SK-N-DZ (cell line): ENCODE measurements at places on chromosomes 7 and 10.
A peak's percentile ranks its signal among the peaks of the same experiment; 100 is the strongest.

GRCh38 chr7:21044913-21045568 is 258.4 kb upstream of the SP8 start:
- no peak for DNase-seq

DNA sequence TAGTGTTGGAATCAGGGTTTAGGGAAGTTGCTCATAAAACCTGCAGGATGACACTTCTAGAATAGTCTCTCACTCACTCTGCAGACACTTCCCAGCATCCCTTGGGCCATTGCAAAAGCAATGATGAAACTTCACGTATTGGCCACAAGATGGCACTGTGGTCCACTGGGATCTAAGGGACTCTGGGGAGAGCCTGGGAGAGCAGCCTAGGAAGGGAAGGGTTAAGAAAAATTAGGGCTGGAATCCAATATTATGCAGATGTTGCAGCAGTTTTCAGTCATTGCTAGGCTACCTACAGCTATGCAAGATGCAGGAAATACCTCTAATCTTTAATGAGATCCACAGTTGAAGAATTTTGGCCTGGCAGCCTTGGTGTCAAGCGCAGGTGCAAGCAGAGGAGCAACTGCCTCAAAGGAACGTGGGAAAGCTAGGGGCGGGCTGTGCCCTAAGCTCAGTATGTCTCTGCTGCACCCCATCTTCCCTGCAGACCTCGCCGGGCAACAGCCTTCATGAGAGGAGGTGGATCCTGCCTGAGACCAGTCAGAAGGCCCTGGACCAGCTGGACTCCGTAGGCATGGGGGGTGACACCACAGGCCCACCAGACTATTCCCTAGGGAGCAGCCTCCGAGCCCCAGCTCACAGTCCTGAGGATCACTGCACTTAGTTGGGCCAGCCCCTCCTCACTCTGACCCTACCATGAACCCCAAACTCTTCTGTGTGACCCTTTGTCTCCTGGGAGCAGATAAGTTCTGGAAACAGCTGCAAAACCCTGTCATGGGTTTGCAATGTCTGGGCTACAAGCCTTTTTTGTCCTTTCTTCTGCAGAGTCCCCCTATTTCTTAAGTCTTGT is 127.9 kb upstream of the PRSS58 start:
- peak; percentile 82 for DNase-seq

DNA sequence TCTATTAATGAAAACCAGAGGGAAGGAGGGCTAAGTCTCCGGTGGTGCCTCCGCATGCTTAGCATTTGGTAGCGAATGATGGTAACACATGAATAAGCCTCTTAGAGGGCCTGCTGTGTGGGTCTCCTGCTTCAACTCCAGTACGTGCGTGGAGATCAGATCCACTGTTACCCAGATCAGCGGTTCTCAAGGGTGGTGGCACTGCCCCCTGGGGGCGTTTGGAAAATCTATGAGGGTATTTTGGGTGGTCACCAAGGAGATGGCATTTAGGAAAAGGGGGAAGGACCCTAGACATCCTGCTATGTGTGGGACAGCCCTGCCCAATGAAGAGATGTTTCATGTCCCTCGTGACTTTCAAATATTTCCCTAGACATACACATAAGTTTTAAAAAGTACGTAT is 57.1 kb upstream of the TM9SF3 start:
- no peak for DNase-seq

DNA sequence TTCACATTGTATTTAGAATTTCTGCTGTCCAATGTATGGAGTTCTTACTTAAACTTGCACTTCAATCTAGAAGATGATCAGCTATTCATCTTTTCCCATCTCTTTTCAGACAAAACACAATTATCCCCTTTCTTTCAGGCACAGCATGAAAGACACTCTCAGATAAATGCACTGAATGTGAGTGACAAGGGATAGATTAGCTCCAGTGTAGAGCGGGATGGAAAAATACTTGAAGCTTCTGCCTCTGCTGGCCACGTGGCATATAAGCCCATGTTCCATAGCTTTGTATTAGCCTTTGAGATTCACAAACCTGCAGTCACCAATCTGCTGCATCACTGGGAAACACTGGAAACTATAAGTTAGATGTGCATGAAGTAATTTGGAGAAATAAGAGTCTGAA is 162.2 kb upstream of the FAM3C start:
- DNase-seq = no peak

- DNase-seq = no peak
Measured at GRCh38 chr10:75733135-75733890, 301.9 kb downstream of the LRMDA start.

GRCh38 chr7:75640201-75640600 is 98.5 kb downstream of the HIP1 start:
- DNase-seq = no peak
